ENCODE measurements at places on chromosomes 1 and 21. TPM values are rescaled to one million over a fixed set of nuclear protein-coding genes. Genes with fewer than 3 reads are reported as not detected.
A peak's percentile ranks its signal among the peaks of the same experiment; 100 is the strongest.

DNA sequence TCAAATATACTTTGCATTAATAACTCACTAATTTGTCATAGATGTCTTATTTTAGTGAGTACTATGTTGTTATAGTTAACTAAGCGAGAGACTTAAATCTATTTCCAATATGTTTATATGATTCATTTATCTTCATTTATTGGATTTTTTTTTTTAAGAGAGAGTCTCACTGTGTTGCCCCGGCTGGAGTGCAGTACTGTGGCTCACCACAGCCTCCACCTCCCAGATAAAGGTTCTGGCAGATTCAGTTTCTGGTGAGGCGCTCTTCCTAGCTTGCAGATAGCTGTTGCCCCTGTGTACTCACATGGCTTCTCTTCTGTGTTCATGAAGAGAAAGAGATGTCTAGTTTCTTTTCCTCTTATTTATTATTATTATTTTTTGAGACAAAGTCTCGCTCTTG, 43.9 kb downstream of the SNRPE start:
- DNase-seq = no peak

Gene CELA3B
- total RNA-seq = not detected

Gene ANKRD34A
- total RNA-seq = not detected

Gene LCE1D
- total RNA-seq = not detected

- DNase-seq = no peak
These were observed 23.1 kb upstream of the ATP6V1G3 start for GRCh38 chr1:198563583-198563982.

DNA sequence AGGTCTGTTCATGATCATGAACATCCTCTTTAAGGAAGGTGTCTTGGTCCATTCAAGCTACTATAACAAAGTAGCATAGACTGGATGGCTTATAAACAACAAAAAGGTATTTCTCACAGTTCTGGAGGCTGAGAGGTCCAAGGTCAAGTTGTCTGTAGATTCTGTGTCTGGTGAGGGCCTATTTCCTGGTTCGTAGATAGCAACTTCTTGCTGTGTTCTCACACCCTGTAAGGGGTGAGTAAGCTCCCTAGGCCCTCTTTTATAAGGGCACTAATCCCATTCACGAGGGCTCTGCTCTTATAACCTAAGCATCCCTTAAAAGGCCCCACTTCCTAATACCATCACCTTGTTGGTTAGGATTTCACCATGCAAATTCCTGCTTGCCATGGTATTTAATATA, 347.7 kb downstream of the PTBP2 start:
- DNase-seq = no peak

DNA sequence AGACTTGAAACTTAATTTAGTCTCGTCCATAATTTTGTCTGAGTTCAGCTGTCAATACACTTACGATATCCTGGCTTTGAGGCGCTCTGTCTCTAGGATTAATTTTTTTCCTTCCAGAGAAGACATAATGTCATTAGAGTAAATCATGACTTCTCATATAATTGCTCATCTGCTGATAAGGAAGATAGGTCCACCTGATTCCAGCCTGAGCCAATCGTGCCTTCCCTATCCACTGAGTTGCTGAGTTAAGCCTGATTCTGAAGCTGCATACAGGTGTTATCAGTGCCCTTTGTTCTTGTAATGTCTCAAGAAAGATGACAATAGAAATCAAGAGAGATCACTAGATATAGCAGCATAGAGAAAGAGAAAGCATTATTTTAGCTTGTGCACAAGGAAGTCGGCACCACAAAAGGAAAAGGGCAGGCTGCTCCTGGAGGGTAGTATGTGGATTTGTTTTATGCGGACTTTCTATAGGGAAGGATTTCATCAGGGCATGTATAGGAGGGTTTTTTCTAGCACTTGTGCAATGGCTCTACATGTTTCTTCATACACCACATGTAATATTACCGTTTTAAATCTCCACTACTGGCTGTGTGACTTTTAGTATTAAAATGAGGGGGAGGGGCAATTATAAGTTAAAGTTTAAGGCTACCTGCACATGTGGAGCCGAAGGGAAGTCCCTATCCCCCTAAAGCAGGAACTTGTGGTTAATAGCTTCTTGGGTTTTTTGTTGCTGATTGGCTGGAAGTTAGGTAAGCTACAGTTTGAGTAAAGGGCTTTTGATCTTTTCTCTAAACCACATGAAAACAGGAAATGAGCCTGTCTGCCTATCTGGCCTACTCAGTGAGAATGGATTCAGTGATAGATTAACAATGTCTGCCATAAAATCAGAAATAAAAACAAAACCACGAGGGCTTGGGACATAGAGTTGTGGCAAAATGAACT, 133.4 kb downstream of the PLPPR5 start:
- DNase-seq = no peak

GRCh38 chr1:25695090-25695770, 78.6 kb downstream of the MAN1C1 start:
- DNase-seq = peak; percentile 87

GRCh38 chr1:30986755-30987154, 78.2 kb upstream of the SDC3 start:
- no peak for DNase-seq

GRCh38 chr1:100305954-100306353, 39.9 kb downstream of the RTCA start:
- DNase-seq = no peak

- DNase-seq = no peak
These were observed 45.2 kb downstream of the ZNF691 start for GRCh38 chr1:42891465-42892138.

DNA sequence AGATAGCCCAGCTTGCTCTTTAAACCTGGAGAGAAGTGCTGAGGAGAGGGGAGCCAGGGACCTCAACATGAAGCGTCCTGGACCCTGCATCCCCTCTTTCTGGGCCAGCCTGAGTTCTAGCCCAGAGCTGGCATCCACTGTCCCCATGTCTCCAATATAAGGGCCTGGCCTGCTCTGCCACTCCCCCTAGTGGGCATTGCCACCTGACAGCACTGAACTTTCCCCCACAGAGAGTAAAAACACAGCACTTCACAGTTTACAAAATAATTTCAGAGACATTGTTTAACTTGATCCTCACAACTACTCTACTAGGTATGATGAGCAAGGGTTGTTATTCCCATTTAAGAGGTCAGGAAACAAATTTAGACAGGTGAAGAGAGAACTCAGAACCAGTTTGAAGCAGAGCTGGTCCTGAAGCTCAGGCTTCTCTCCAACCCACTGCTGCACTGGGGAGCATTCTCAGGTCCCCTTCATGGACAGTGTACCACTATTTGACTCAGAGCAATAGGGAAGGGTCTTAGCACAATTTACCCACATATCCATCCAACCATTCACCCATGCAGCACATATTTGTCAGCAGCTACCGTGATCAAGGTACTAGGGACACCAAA, 151.2 kb downstream of the DMRTA2 start:
- DNase-seq = peak; percentile 19

DNA sequence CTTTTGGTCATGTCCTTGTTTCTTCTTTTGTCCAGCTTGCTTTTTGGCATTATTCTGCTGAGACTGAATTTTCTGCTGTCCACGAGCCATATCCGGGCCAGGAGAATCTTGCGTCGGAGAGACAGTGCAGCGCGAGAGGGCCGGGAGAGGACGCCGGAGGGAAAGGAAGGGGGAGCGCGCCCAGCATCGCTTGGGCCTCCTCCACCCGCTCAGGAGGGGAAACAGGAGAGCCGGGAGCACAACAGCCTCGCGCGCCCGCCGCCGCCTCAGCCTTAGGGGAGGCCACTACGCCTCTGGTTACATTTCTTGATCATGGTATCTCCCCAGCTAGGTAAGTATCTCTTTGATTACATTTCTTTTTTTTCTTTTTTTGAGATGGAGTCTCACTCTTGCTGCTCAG, 7.4 kb upstream of the DEGS1 start:
- no peak for DNase-seq
